Testis (tissue), 5 donors: ENCODE measurements at places on chromosomes 5 and 9.

DNA sequence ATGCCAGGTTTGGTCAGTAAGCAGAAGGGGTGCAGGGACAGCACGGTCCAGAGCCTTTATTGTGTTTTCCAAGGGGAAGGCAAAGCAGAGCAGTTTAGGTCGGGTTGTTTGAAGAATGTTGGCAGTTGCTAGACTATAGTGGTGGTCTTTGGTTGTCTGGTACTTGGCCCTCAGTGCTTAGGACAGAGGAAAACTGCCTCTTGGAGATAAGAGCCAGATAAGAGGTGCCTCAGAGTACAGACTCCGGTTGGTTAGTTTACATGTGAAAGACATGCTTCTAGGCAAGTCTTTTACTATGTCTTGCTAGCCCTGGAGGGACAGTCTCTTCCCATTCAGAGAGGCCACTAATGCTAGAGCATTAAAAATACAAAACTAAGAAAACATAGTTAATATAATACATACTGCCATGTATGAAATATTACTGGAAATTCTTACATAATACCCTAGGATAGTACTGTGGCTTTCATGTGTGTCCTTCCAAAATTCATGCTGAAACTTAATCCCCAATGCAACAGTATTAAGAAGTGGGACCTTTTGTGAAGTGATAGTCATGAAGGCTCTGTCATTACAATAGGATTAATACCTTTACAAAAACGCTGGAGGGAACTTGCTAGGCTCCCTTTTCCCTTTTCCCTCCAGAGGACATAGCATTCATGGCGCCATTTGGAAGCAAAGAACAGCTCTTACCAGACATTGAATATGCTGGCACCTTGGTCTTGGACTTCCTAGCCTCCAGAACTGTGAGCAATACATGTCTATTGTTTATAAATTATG lies 280.4 kb downstream of the TMEM167A start:
- no peak for DNase-seq

DNA sequence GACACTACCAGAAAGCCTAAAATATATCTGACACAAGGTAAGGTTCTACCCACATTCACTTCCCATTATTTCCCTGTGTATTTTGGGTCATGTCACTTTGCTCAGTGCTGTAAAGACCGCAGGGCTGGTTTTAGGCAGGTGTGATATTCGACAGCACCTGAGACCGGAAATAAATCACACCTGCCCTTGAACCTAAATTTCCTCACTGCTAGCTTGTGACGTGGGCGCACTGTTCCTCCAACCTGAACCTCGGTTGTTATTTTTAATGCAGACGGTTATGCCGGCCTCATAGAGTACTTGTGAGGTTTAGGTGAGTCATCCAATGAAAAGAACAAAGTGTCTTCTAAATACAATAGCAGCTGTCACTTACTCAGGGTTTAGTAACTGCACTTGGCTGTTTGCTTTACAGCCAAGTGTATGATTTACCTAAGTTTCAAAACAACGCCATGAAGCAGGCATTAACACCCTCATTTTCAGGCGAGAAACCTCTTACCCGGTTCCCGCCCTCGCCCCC lies 20.7 kb upstream of the ZNF782 start:
- DNase-seq = no peak

- DNase-seq = no peak
Observed at GRCh38 chr5:28254846-28255245, 1216.5 kb upstream of the CDH9 start.

DNA sequence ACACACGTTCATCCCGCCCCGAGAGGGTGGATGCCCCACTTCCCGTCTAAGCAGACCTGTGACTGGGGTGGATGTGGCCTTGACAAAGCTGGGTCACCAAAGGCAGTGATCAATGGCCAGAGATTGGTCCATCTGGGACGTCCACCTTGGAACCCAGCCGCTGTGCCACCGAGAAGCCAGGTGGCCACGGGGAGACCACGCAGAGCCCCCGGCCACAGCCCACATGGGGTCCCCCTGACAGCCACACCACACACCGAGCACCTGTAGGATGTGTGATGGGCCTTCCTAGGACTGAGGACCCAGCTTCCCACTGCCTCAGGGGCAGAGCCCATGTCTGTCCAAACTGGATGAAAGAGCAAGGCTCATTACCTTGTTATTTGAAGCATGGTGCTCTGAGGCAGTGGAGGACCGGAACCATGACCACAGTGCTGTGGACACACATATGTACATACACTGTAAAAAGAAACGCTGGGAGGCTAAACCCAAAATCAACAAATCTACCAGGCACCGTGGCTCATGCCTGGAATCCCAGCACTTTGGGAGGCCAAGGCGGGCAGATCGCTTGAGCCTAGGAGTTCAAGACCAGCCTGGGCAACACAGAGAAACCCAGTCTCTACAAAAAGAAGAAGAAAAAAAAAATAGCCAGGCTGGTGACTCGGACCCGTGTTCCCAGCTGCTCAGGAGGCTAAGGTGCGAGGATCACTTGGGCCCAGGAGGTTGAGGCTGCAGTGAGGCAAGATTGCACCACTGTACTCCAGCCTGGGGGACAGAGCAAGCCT lies 50.1 kb downstream of the MRPL36 start:
- DNase-seq = no peak

- no peak for DNase-seq
Observed at GRCh38 chr5:1867114-1867814, 15.5 kb downstream of the IRX4 start.

GRCh38 chr5:180860273-180860886 lies 696 bp downstream of the ZFP62 start:
- DNase-seq = no peak

- DNase-seq = no peak
Observed at GRCh38 chr5:83964271-83964670, 243.6 kb upstream of the HAPLN1 start.

GRCh38 chr9:94922098-94922607 lies 195.7 kb downstream of the AOPEP start:
- peak; percentile 52 for DNase-seq

DNA sequence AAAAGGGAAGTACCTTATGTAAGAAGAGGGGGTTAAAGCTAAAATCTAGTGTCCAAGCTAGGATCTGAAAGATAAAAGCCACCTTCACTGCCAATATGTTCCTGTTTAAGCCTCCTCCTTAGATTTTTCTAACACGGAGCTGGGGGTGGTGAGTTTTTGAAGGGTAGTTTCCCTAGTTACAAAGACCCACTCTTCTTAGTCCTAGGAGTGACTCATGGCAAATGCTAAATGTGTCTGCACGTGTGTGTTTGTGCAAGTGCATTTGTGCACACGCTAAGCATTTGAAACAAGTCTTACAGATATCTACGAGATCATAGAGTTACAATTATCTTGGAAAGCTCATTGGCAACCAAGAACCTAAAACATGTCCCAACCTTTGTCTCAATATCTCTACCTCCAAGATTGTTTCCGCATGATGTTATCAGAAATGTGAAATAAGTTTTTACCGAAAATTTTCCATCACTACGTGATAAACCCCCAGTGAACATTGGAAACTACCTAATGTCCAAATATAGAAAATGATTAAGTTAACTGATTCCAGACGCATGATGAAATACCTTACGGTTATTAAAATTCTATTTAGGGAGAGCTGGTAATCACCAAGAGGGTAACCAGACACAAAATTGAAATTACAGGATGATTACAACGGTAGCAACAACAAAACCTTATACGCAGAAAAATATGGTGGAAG lies 78.0 kb upstream of the HRH2 start:
- no peak for DNase-seq

DNA sequence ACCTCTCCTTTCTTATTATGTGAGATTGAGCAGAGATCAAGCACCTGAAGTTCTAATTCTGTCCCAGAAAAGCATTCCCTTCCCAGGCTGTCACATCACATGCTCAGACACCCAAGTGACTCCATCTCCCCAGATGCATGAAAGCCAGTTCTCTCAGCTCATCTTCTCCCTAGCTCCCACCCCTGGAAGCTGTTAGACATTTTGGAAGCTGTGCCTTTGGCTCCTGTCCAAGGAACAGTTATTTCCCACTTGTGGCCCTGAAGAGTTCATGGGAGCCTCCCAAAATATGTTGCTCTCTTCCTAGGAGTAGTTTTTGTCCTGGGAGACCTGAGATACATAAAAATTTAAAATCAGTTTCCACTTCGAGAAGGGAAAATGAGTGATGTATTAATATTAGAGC lies 161.4 kb upstream of the GAS1 start:
- peak; percentile 53 for DNase-seq

DNA sequence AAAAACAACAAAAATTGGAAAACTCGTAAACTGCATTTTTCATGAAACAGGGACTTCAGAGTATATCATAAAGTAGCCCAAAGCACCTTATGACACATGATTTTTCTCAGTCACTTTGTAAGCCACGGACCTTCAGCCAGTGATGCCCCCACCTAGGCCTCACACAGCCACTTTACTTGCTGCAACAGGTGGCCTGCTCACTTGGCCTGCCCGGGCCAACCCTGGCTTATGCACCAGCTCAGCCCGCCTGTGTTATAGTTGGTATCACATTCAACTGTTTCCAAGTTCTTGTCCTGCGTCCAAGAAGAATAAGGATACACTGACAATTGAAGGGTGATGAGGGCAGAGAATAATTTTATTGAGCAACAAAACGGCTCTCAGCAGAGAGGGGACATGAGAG lies 219.2 kb downstream of the FER start:
- no peak for DNase-seq

DNA sequence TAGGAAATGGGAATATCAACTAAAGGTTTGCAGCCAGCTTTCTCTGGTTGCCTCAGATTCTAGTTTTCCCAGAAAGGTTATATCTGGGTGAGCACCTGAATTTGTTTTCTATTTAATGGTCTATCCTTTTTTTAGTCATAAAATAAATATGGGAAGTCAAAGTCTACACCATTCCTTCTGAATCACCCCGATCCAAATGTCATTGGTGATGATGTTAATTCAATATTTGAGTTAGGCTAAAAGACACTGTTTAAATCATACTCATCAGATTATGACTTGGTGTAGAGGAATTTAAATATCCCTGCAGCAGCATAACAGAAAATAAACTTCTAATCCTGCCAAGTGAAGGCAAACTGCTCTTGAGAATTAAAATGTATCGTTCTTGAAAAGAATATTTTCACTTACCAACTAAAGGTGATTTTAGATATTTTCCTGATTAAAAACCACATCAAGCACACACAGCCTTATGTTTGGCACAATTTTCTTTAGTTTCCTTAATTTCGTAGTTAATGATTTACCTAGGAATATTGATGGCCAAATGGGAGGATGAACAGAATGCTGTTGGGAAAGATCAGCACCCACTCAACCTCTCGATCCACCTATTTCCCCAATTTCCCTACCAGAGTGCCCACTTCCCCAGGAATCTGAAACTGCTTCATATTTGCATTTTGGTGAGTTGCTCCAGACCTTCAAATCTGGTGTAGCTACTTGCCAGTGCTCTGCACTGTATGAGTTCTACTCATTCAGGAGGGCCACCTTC lies 103.1 kb upstream of the TSLP start:
- no peak for DNase-seq

- no peak for DNase-seq
Observed at GRCh38 chr5:135547590-135548254, 12.0 kb upstream of the NEUROG1 start.

GRCh38 chr5:172186114-172186695 lies 1.8 kb downstream of the STK10 start:
- DNase-seq = no peak

DNA sequence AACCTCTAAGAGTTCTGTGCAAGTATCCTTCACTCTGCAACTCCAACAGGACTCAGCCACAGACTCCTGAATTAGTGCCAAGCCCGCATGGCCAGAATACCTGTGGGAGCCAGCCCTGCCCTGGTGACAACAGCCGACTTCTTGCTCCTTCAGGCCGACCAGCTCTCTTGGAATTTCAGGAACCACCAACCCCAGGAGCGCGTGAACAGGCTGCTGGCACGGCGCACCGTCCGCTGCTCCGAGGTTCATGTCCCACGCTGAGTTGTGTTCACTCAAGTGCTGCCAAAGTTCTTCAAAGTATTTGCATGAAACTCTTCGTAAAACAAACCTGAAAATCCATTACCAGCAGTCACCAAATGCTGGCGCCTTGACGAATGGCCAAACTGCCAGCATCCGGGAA lies 232.8 kb downstream of the NR2F1-AS1 start:
- DNase-seq = no peak

DNA sequence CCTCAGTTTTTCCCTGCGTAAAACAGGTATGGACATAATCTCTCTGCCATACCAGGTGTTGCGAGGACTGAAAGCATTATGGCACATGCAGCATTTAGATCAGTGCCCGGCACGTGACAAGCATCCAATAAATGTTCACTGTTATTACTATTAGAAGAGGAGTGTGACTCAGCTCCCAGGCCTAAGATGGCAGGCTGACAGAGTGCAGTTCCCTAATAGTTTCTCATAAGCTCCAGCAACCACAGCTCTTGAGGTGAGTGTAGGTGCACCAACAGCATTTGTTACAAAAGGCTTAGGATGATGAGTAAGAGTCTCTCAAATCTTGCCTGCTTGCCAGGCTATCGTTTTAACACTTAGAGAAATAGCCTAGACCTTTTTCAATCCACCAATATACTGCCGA lies 28.9 kb upstream of the GLIS3 start:
- no peak for DNase-seq

DNA sequence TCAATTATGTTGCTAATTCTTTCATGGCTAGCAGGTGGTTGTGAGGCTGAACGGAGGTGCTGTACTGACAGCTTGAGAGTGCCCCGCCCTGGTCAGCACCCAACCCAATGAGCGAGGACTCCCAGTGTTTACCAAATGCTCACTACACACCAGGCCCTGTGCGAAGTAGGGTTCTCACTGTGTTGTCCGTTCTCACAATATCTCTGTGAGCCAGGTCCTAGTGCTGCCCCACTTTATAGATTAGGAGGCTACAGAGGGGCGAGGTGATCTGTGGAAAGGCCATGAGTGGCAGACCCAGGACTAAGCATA lies 28.2 kb downstream of the COL15A1 start:
- DNase-seq = no peak

DNA sequence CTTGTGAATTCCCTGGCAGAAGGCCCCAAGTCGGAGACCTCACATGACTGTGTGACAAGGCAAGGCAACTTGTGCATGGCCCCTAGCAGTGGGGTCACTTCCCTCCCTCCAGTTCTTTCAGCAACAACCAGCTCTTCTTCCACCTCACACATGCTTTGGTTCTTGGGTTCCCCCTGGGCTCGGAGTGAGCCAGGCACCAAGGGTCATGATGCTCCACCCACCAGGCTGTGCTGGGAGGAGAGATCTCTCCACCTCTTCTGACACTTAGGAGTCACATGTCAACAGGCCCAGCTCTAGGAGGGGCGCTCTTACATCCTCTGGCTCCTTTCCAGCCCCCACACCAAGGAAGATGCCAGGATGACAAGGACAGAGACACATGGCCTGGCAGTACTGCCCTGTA lies 56.7 kb downstream of the CDH6 start:
- DNase-seq = no peak

- DNase-seq = peak; percentile 51
Observed at GRCh38 chr9:121499427-121500164, at the start of gene GGTA1. Gene GGTA1, minus strand, starts transcription at chr9:121499844. Its CDS starts 31,922 bp downstream, at chr9:121467922.

DNA sequence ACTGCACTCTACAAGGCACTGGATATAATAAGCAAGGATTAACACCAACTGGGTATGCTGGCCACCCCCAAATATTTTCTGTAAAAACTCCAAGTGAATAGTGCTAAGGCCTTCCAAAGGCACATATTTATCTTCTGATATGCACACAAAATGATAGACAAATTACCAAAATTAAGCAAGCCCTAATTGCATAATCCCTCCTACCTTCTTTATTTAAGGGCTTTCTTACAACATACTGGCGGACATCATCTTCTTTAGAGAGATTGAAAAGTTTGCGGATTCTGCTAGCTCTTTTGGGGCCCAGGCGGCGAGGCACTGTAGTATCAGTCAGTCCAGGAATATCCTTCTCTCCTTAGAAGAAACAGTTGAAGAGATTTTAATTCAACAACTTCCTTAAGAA lies 1.9 kb downstream of the RPS6 start:
- no peak for DNase-seq
